ENCODE measurements at places on chromosomes 3 and 15.

DNA sequence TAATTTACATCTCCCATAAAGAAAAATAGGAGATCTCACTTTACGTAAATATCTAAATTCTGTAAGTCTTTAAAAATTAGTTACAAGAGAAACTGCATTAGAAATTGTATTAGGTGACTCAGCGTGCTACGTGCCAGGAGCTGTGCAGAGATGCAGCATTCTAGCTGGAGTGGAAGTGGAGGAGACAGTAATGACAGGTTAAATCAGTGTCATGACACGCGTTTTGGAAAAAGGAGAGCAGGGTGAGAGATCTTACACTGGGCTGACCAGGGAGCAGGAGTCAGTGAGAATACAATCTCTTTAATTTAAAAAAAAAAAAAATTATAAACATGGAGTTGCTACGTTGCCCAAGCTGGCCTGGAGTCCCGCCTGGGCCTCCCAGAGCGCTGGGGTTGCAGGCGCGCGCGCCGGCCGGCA is 635 bp downstream of the TUBGCP5 start:
- DNase-seq = no peak
- H3K27ac ChIP-seq = peak overlapping the region; percentile 96
- H3K27me3 ChIP-seq = no peaks in the 10 kb centered on the region
- peaks cover 23% of the 10 kb centered on the region for H3K36me3 ChIP-seq
- peaks cover 28% of the 10 kb centered on the region for H3K4me1 ChIP-seq

- no peak overlapping the region for H3K4me3 ChIP-seq
- H3K4me1 ChIP-seq = peaks cover 47% of the 10 kb centered on the region
- no peak for DNase-seq
- H3K27ac ChIP-seq = no peak overlapping the region
- peaks cover 25% of the 10 kb centered on the region for H3K27me3 ChIP-seq
Measured at GRCh38 chr3:59774634-59775033, 724.8 kb upstream of the CFAP20DC start.

DNA sequence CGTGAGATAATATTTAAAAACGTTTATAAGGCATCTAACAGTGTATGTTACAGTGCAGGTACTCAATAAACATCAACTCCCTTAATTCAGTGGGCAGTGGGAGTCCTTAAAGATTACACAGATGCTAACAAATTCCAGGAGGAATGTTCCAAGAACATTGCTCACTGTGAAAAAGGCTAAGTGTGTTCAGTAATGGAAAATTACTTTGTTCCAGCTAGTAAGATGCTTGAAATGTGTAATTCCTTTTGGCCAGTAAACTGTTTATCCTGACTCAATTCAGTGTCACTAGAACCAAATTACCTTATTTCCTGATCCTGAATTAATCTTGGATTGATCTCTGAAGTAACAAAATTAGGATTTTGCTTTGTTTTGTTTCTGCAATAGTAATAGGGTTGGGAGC is 54.2 kb upstream of the SEMA6D start:
- DNase-seq = no peak
- H3K4me1 ChIP-seq = no peaks in the 10 kb centered on the region
- H3K27ac ChIP-seq = no peak overlapping the region
- H3K4me3 ChIP-seq = no peak overlapping the region
- no peaks in the 10 kb centered on the region for H3K27me3 ChIP-seq

DNA sequence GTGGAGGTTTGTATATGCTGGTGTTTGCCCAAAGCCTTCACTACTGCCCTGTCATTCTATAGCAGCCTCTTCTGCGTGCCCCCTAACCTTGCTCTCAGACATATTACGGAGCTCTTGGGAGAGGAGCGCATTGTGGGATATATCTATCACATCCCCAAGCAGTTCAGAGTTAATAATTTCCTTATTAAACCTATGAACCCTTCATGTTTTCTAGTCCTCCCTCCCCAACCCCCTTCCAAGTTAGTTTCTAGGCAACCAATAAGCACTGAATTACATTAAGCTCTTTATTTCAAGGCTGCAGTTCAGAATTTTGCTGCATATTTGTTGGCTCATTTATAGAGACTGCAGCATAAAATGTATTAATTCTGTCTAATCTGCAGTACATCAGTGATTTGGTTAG is 57.3 kb upstream of the GRM7 start:
- H3K36me3 ChIP-seq = no peaks in the 10 kb centered on the region
- no peak for DNase-seq
- no peaks in the 10 kb centered on the region for H3K4me1 ChIP-seq
- no peaks in the 10 kb centered on the region for H3K27me3 ChIP-seq
- no peak overlapping the region for H3K4me3 ChIP-seq

DNA sequence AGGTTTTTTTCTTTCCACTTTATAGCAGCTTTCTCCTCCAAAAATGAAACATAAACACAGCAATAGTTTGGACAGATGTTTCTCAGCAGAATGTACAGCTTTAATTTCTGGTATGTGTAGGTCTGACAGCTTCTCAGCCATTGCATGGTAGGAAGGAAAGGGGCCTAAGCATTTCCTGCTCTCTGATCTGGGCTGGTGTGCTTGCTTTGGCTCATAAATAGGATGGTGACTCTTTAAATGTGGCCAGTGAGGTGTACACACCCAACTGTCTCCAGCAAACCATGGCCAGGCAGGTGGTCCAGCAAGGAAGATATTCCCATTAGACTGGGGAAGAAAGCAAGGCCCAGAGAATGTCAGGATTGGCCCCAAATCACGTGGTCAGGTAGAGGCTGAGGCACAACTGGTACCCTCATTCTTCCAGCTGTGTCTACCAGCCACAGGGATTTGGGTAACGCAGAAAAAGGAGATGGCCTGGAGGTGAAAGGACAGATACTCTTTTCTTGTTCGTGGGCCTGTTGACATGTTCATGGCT is 52.1 kb downstream of the ITGA11 start:
- H3K4me3 ChIP-seq = no peak overlapping the region
- H3K36me3 ChIP-seq = no peaks in the 10 kb centered on the region
- DNase-seq = no peak
- H3K27me3 ChIP-seq = no peaks in the 10 kb centered on the region
